ENCODE measurements at places on chromosomes 1 and 21.
A peak's percentile ranks its signal among the peaks of the same experiment; 100 is the strongest.

DNA sequence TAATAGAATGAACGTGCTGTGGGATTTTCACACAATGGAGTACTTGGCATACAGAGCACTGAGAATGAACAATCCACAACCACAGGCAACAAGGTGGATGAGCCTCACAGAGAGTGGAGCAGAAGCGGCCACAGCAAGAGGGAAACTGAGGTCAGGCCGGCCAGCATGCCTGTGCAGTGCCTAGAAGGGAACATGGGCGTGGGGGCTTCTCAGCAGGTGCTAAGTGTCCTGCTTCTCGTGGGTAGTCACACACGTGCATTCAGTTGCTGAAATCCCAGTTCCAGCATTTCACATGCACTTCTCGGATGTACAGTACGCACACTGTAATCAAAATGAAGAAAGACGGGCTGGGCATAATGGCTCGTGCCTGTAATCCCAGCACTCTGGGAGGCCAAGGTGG, 33.1 kb downstream of the WDR4 start:
- DNase-seq, result no peak

- DNase-seq, result no peak
Observed at GRCh38 chr1:14725695-14726094, 127.2 kb downstream of the KAZN start.

GRCh38 chr1:94925561-94926125, 1.3 kb downstream of the CNN3 start:
- peak; percentile 45 for DNase-seq

DNA sequence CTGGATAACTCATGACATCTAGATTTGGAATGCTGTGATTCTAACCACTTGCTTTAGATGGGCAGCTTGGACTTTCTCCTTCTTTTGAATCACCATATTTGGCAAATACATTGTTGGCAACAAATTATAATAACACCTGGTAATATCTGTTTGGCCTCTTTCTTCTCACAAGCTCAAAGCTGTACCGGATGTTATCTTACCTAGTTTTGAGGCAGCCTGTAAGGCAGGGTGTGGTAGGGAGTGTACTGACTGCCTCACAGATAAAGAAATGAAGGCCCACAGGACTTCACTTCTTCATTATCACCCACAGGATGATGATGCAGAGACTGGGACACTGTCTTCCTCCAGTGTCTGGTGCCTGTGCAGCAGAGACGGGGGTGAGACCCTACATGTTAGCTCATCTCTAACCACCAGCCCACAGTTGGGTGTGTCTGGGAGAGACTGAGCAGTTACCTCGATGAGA, 28.5 kb downstream of the TUFT1 start:
- no peak for DNase-seq

DNA sequence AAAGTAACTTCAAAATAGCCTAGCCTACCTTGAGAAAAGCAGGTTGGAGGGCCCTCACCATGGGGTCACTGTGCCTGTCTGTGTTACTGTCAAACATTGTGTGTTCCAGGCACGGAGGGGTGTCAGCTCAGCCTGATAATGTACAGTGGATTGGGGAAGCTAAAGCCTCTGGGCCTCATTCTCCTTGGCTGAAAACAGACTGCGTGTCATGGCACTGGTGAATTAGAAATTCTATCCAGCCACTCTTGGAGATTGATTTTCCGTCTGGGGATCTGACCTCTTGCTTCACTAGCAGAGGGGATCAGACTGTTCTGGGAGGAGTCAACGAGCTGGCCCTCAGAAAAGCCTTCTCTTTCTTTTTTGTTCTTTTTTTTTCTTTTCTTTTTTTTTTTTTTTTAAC, 123.5 kb upstream of the HOOK1 start:
- peak; percentile 55 for DNase-seq

GRCh38 chr1:243595527-243596210, 254.4 kb downstream of the AKT3 start:
- DNase-seq, result no peak

DNA sequence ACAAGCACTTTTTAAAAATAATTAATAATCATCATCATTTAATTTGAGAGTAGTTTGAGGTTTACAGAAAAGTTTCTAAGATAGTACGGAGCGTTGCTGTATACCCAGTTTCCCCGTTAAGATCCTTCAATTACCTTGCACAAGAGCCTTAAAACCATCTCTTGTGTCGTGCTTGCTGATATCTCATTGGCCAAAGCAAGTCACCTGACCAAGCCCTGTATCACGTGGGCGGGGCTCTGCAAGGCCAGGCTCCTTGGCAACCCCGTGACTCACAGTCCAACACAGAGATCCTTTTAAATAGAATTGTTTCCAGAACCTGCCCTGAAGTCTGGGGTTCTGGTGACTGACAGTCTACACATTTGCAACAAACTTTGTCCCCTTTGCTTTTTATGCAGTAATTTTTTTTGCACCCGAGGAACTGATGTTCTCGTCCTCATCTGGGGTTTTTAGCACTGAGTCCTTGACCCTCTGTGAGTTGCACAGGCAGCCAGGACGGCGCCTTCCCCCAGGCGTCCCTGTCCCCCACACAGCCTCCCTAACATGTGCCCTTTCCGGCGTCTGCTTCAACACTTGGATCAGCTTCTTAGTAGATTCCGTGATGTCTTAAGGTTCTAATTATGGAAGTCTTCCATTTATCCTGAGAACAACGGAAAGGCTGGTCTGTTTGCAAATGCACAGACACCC, 183.3 kb upstream of the TMEM51 start:
- DNase-seq, result no peak

GRCh38 chr1:103953386-103953785, 203.7 kb downstream of the AMY1C start:
- DNase-seq, result no peak

GRCh38 chr21:41168391-41169257, 664 bp downstream of the BACE2 start:
- DNase-seq, result peak; percentile 62

DNA sequence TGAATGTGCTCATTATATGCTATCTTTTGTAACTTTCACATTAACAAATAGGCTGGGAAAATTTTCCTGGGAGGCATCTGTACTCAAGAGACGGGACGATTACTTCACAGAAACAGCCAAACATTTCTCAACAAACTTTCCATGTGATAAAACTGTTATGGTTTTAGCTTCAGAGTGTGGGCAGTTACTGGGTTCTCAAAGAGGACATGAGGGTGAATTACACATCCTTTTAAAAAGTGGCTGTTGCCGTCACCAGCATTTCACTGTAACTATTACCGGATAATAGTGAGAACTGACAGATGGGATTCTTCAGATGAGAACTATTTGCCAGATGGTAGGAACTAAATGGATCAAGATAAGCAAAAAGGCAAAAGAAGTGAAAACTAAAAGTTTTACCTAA, 109.1 kb downstream of the APP start:
- DNase-seq, result peak; percentile 88

GRCh38 chr21:34807146-34807880, 138.5 kb downstream of the CLIC6 start:
- DNase-seq, result no peak

- DNase-seq, result peak; percentile 44
Observed at GRCh38 chr1:210292231-210292871, 36.4 kb upstream of the HHAT start.

DNA sequence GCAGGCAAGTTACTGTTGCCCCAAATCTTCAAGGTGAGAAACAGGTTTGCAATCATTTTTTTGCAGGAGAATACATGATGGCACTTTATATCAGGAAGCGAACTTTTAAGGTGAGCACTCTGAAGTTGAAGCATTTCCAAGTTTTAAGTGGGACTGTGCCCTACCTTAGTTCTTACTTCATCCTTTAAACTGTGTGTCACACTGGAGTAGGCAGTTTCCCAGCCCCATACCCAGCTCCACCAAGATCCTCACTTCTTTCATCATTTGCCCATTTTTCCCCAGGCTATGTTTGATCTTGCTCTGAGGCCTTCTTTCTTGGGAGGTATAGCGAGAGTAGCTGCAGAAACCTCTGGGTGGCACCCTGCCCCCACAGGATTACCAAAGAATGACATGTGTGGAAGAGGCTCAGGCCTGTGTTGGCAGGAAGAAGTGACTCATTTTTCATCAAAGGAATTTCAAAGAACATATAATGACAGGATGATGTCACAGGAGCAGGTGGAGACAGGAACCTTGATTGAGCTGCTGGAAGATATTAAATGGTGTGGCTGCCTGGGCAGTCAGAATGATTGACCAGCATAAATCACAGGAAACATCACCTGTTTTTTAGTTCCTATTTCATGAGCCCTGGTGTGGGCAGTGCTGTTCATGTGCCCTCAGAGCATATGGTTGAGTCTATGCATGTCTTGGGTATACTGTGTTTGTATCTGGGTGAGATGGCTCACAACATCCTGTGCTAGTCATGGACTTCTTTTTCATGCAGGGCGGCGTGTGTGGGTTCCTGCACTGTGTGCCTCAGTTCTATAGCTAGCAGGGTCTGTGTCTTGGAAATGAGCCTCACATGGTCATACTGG, 20.8 kb upstream of the MACF1 start:
- DNase-seq, result no peak

DNA sequence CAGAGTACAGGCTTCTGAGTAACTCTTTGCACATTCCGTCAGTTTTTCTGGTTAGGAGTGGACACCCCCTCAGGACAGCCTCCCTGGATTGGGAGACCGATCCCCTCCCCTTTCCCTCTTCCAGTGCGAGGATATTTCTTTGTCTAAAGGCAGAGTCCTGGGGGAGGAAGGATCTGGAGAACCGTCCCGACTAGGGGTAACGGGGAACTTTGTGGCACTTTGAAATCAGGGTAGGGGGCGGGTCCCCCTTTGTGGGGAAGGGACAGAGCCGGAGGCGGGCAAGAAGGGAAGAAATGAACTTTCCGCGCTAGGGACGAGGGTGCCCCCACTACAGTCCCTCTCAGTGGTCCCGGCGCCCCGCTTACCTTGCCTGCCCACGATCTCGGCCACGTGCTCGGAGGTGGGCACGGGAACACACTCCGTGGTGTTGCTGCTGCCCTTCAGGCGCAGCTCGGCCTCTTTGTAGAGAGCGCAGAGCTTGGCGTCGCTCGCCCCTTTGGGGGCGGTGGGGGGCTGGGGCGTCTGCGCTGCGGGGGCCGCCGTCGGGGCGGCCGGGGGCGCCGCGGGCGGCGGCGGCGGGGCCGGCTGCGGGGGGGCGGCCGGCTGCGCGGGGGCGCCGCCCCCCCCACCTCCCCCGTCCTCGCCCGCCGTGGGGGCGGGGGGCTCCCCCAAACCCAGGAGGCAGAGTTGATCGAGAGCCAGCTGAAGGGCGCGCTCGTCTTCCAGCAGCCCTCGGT, 917 bp downstream of the MEX3A start:
- DNase-seq, result no peak

DNA sequence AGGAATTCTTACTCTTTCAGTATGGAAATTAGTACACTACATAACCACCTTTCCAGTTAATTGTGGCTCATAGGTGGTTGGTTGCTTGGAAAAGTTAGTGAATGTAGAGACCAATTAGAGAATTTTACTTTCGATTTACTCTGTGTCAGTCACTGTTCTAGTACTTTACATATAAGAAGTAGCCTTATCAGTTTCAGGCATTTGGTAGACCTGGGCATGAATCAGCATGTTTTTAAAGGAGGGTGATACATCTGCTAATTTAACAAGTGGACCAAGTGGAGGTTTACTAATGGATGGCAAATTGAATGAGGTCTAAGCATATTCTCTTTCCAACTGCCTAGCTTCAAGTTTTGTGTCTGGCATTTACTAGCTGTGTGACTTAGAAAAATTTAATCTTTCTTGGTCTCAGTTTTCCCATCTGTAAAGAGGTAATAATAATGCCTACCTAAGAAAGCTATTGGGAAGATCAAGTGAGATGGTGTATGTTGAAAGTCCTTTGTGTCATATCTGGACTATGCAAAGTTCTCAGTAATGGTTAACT, 1158.6 kb downstream of the PLA2G4A start:
- DNase-seq, result no peak

GRCh38 chr1:39901714-39902459, at the start of gene MYCL:
Gene MYCL, minus strand, starts transcription at chr1:39901917. Its CDS starts 483 bp downstream, at chr1:39901434.
- peak; percentile 77 for DNase-seq

- DNase-seq, result no peak
Observed at GRCh38 chr21:45583831-45584509, 41.7 kb upstream of the SLC19A1 start.

DNA sequence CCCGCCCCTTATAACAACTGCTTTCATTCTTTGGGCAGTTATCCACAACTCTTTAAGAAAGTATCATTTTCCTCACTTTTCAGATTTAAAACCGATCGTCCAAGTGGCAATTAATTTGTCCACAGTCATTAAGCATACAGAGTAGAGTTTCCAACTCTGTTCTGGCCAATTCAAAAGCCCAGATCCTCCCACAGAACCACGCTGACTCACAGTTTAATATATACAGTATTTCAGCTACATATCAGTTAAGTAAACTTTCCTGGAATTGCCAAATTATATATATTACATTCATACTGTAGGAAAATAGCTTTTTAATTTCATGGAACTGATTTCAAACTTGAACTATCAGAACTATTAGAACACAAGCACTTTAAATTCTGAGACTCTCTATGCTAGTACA, 163.8 kb upstream of the ESRRG start:
- DNase-seq, result no peak

DNA sequence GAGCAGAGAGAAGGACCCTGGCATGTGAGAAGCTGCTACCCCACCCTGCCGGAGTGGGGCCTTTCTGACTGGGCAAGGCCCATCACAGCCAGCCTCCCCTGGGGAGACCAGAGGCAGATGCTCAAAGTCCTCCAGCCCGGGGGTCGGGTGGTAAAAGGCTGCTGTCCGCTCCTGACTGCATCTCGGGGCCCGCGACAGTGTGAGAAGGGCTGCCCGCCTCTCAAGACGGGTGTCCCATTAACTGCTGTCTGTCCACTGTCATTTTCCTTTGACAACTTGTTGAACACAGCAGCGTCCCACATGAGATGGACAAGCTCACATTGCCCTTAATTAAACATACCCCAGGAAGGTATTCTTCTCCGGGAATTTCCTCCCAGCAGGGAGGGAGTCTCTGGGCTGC, 91.4 kb upstream of the ARHGEF16 start:
- no peak for DNase-seq
